ENCODE measurements at places on chromosomes 4 and X.

GRCh38 chr4:123362103-123362502 is 34.5 kb upstream of the SPRY1 start:
- no peak for DNase-seq

- peak; percentile 40 for DNase-seq
These were observed 43.2 kb upstream of the TMSB15B start for GRCh38 chrX:103919270-103919637.

DNA sequence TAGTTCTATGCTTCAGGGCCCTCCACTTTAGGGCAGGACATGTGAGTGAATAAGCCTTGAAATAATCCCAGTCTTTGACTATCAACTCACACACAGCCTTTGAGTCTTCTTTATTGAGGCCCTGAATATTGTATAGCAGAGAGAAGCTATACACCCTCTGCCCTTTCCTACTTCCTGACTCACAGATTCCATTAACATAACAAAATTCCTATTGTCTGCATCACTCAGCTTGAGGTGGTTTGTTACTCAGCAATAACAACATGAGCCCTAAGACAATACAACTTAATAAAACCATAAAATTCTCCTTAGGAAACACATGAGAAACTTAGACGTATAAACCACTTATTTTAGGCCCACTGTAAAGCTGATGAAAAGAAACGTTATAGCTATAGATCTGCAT is 680.3 kb upstream of the DIAPH2 start:
- peak; percentile 20 for DNase-seq

DNA sequence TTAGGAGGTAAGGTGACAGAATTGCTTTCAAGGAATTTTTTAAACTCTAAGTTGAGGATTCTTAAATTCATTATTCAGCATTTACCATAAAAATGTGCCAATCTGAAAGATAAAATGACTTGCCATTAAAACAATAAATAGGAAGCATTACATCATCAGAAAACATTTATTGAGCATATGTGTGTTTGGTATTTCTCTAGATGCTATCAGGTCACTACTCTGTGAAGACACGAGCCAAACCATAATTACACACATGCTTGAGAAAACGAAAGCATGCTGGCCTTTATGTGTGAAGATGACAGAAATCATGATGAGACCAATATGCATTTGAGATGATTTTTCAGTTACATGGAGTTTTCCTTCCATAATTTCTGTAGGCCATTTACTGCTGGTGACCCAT is 12.3 kb upstream of the IL21 start:
- DNase-seq: no peak

GRCh38 chrX:123860983-123861382 is 1.1 kb downstream of the XIAP start:
- no peak for DNase-seq

DNA sequence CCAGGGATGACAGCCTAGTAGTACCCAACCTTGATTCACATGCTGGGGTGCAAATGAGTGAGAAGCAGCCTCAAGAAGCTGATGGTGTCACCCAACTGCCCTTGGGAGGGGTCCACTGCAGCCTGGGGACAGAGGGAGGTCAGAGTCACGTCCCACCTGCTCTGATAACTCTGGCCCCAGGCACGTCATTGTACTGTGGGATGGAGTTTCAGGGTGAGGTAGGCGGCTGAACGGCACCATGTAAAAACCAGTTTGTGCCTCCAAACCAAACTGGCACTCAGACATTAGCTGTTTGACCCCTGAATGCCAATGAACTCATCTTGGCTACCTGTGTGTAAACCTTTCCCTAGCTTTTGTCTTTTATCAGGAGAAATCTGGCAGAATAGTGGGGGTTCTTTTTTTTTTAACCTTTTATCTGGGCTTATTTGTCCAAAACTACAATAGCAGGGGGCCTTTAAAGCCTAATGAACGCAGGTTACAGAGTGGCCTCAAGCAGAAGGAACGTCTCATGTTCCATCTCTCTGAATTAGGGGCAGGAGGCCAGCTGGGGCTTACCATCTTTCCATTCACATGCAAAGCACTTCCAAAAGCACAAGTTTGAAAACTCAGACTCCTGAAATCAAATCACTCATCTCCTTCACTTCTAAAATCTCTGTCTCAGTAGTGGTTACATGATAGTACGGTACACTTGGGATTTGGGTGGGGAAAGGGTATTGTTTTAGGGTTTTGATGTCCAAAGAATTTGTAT is 89.4 kb downstream of the IRF2 start:
- no peak for DNase-seq

DNA sequence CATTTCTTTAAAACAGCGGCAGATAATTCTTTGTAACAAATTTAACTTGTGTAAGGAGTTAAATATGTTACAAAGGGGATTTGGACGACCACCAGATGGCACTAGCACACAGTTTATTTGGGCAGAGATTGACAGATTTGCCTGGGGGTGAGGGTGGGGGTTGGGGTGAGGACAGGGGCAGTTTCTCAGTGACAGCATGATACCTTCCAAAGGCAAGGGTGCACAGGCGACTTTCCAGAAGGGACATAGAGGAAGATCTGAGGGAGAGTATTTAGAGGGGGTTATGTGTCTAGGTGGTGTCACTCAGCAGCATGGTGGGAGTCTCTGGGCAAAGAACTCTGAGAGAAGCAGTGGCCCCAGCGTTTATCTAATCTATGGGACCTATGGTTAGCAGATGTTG is 9.6 kb upstream of the TMA16 start:
- no peak for DNase-seq

DNA sequence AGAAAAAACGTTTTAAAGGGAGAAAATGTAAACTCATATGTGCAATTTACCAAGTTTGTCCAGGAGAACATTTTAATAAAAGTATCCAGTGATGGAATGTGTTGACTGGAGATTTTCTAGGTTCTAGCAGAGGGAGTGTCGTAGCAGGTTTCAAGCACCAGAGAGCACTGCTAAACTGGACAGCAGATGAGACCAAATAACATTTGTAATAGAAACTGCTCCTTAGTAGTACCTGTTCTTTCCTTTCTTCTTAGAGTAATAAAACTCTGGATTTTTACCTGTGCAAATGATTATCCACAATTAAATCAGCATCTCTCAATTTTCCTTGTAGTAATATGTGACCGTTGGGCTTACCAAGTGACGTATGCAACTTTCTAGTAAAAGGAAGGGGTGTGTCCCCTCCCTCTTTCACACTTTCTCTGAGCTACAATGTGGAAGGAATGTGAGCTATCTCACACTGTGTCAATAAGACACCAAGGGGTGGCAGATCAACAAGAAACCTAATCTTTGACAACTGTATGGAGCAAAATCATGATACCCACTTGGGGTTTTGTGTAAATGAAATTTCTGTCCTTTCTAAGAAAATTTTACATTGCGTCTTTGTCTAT is 9.5 kb downstream of the HPGDS start:
- no peak for DNase-seq

Data from kidney glomerular epithelial cell (primary cell).